ENCODE measurements at places on chromosomes 1 and 21.

DNA sequence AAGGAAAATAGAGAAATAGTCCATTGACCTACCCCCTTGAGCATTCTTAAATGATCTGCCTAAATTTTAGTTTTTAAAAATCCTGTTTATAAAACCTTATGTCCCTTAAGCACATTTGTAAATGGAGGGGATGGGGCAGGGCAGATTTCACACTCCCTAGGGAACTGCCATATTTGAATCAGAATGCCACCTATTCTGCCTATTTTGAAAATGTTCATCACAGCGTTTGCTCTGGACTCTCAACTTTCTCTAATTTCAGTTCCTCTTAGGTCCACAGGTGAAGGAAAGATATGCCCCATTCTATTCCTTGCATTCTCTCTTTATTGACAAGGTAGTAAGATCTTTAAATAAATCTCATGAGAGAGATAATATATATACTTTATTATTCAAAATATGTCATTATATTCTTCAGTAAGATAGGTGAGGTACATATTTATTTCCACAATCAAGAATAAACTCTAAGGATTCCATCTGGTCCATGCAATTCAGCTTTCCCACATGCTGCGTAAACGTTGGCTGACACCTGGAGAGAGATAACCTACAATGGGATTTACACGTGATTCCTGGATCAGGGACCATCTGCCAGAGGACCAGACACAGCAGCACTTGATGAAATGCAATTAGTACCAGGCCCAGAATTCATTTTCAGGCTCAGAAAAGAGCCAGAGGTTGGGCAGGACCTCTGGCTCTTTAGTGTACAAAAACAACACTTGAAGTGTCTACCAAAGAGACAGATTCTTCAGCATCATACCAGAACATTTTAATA, 1.2 kb upstream of the LPGAT1 start:
- DNase-seq = no peak

DNA sequence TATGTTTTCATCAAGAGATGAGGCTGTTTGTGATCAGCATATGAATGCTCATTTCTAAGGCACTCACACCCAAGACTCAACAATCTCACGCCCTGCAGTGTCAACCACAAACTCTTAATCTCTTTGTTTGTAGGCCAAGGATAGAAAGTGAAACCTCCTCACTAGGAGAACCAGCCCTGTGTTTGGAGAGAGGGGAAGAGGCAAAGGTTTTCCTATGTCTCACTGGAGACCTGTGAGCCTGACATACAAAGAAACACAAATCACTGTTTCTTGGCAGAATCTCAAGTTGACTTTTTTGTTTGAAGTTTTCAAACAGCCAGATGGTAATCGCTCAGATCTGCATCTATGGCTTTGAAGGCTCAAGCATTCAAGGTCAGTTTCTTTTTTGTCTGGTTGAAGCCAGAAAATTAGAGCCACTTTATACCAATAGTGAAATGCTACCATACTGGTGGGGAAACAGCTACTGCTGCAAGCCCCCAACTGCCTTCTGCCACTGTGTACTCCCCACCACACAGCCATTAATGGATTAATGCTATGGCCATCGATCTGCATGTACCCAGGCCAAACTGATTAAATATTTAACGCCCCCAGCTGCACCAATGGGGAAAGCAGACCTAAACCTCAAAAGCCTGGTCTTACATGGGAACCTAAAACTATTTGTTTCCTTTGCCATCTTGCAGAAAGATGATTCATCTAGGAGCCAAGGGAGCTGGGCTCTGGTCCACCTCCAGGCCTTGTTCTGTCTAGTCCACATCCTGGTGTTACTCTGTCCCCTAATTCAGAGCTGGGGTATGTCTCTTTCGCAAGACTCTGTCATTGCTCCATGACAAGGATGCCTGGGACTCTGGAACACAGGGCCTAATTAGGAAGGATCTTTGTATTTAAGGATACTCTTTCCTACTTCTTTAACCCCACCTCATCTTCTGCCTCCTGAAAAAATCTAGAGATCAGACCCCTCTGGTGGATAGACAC, 16.3 kb downstream of the PDZK1 start:
- DNase-seq = peak; percentile 76

GRCh38 chr1:84208935-84209334, 64.9 kb downstream of the PRKACB start:
- DNase-seq = no peak

DNA sequence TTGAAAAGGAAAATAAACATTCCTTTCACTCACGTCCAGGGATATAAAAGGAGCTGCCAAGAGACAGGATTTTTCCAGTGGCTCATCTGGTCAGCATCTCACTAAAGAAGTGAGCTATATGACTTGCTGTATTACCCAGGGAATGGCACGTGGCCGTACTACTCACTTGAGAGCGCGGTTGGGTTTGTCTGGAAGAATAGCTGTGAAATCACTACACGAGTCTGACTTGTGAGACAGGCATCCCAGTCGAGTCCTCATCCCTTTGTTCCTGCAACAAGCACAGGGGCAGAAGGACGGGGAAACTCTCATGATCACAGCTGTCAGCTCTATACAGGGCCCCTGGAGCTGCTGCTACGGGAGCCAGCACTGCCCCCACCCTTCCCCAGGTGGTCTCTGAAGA, 17.7 kb downstream of the RGS8 start:
- DNase-seq = no peak

- DNase-seq = peak; percentile 58
Observed at GRCh38 chr1:206716870-206717673, 32.4 kb downstream of the MAPKAPK2 start.

- DNase-seq = no peak
Observed at GRCh38 chr1:36440044-36440443, 10.2 kb downstream of the OSCP1 start.

DNA sequence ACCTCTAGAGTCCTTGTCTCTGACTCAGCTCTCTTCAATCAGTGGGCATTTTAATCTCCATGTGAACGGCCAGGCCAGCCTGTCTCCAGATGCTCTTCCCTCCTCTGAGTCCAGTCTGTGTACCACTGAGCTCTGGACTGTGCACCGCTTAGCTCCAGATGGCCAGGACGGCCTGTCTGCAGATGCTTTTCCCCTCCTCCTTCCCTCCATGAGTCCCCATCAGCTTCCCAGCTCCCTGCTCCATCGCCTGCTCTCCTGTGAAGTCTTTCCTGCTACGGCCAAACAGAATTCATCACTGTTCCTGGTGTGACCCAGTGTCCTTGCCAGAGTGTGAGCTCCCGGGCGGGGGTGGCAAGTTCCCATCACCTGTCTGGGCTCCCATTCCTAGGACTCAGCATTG, 42.0 kb downstream of the STUM start:
- DNase-seq = no peak

- no peak for DNase-seq
Observed at GRCh38 chr1:33993301-33993700, 129.4 kb downstream of the HMGB4 start.

GRCh38 chr1:5254131-5254725, 599.8 kb downstream of the AJAP1 start:
- DNase-seq = no peak

GRCh38 chr1:118963456-118964430, 24.4 kb downstream of the TBX15 start:
- DNase-seq = no peak

GRCh38 chr1:89669441-89669840, 36.5 kb downstream of the LRRC8C start:
- no peak for DNase-seq

GRCh38 chr1:201396861-201397464, 2.2 kb downstream of the LAD1 start:
- no peak for DNase-seq

GRCh38 chr21:44929242-44929798, 8.6 kb upstream of the ITGB2 start:
- no peak for DNase-seq

GRCh38 chr1:204213668-204214662, at the start of gene GOLT1A:
Gene GOLT1A (minus strand): TSS chr1:204213988. CDS start chr1:204213906, 82 bp downstream.
- peak; percentile 41 for DNase-seq

DNA sequence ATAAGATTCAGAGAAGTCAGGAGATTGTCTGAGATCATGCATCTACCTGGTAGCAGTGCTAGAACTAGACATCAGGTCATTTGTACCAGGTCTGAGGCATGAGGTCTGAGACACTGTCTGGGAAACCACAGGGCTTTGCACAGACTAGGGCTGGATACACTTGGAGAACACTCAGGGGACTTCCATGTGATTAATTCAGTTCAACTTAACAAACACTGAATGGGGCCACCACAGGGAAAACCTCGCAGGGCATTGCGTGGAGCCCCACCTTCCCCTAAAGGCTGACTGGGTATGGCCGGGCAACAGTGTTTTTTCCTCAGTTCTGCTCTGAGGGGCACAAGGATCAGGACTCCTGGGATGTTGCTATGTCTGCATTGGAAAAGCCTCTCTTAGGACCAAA, 86.5 kb upstream of the WARS2 start:
- DNase-seq = no peak

DNA sequence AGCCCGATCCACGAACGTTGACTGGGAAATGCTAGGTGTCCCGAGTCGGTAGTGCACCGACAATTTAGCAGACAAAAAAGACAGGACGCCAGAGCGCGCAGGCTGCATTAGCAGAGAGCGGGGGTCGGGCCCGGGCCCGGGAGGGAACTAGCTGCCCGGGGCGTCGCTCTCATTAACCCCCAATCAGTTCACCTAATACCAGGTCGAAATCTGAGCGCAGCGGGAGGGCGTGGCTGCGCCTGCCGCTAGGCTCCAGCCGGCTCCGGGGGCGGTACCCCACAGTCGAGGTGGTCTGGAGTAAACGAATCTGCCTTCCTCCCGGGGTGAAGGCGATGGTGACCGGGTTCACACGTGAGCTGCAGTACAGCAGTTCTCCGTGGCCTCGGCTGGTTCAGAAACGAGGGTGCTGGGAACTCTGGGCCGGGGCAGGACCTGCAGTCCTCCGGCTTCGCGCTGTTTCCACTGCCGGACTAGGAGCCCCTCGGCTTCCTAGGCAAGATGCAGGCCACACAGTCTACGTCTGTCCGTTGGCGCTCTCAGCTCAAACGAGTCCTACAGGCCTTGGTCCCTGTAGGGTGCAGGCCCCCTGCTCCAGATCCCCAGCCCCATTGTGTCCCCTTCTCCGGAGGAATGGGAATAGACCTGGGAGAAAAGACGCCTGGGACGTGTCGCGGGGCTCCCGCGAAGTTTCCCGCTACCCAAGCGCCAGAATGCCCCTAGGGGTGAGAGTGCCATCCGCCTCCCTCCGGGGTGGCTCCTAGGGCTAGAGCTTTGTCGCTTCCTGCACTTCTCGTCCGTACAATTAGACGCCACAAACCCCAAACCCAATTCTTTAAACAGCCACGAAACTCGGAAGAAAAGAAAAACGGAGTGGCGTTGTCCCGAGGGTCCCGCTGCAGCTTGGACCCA, 2.0 kb downstream of the GFI1 start:
- peak; percentile 70 for DNase-seq

DNA sequence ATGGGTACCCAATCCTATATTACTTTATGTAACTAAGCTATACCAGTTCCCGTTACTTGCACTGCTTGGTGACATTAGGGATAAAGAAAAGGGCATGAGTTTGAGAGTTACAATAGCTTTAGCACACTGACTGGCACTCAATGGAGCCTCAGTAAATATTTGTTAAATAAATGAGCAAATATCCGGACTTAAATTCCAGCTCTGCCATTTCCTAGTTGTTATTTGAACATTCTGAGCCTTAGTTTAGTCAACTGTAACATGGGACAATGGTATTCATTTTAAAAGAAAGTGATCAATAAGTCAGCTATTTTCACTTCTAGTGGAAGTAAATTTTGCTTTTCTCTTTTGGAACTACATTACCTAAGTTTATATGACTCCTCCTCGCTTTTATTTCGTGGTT, 198.7 kb downstream of the ZC3H11B start:
- DNase-seq = no peak

DNA sequence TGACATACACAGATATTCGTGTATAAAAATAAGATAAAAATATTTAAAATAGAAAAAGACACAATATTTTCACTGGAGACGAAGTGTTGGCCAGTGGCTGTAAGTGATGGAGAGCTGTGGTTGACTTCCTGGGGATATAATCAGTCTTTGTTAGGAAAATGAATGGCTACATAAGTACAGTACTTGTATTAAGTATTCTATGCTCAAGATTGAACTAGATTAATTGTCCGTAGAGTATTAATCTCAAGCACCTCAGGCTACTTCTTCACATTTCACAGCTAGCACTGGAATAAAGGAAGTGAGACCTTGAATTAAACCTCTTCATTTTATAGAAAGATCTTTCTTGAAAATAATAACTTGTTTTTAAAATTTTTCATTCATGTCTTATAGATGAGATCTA, 39.0 kb upstream of the RGS5 start:
- DNase-seq = no peak

GRCh38 chr1:233033361-233033760, 83.0 kb downstream of the NTPCR start:
- DNase-seq = no peak

- peak; percentile 65 for DNase-seq
Observed at GRCh38 chr1:54409156-54410142, 3.3 kb upstream of the SSBP3 start.

DNA sequence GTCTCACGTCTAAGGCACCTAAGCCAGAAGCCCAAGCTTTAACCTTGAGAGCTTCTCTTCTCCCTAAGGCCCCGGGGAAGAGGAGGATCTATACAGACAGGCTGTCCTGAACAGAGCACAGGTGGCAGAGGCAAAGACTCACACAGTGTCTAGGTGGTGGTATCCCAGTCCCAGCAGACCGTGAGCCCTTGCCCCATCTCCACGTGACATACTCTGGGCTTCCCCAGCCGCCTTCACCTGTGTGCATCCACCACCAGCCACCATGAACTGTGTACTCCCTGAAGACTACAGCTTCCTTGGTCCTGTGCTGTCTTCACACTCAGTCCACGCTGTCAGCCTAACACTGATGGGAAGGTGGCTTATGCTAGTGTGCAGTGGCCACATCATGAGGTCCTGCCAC, 31.7 kb downstream of the SZT2 start:
- no peak for DNase-seq

GRCh38 chr1:225987491-225988316, 11.4 kb downstream of the SDE2 start:
- peak; percentile 49 for DNase-seq

GRCh38 chr1:43957407-43958040, 10.8 kb downstream of the IPO13 start:
- DNase-seq = no peak

DNA sequence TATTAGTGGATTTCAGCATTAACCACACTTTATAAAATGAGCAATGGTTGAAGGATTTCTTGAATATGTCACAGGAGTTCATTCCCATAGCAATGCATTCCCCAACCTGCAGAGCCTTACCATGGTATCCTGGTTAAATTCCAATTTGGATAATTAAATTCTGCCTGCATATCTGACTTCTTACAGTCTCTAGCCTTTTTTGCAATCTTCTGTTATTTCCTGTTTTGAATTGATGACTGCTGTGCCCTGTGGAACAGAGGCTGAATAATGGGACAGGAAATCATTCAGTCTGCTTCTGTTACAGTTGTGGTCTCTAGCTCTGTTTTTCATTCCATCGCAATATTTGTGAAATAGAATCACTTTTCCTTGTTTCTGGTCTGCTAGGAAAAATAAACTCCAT, 1823.9 kb downstream of the PLA2G4A start:
- DNase-seq = no peak

- no peak for DNase-seq
Observed at GRCh38 chr21:46641656-46642055, 6.2 kb downstream of the PRMT2 start.

- no peak for DNase-seq
Observed at GRCh38 chr1:23661887-23662286, 29.7 kb upstream of the RPL11 start.

GRCh38 chr1:72442262-72442661, 159.9 kb upstream of the NEGR1 start:
- DNase-seq = no peak

Measured in activated CD4-positive, alpha-beta T cell treated with anti-CD3 and anti-CD28 coated beads, Interleukin-2, Interleukin-6, amounts not matched to agents 100 ng/mL and 50 ng/mL, durations not matched to agents 16 hours and 8 hours (primary cell).